ENCODE measurements at places on chromosomes 13 and 19.

- DNase-seq, result no peak
These were observed 24.2 kb downstream of the RANBP3 start for GRCh38 chr19:5953680-5954213.

- no peak for DNase-seq
These were observed 25.1 kb downstream of the TINCR start for GRCh38 chr19:5542665-5543064.

GRCh38 chr13:39326469-39327171, 276.4 kb downstream of the LHFPL6 start:
- DNase-seq, result no peak

DNA sequence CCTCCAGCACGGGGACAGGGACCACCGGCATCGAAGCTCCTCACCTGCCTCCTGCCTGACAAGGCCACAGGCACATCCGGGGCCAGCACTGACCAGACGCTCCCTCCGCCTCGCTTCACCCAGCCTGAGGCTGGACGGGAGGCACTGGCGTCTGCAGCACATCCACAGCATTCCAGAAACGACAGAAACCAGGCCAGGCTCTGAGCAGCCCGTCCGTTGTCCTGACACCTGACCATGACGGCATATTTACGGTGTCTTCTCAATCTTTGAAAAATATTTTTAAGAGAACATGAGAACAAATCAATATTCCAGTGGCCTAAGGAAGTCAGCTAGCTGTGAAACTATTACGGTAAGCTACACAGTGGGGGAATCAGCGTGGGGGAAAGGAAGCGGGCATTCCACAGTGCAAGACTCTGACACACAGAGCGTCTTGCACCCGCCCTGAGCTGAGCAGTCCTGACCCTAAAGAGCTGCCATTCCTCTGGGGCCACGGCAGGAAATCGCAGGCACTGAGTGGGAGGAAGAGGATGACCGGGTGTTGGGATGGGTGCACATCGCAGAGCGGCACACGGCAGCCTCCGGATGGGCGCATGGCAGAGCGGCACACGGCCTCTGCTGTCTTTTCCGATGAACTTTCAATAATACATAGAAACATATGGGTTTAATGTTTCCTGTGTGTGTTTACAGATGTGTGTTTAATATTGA, 26.8 kb downstream of the RASA3 start:
- no peak for DNase-seq

DNA sequence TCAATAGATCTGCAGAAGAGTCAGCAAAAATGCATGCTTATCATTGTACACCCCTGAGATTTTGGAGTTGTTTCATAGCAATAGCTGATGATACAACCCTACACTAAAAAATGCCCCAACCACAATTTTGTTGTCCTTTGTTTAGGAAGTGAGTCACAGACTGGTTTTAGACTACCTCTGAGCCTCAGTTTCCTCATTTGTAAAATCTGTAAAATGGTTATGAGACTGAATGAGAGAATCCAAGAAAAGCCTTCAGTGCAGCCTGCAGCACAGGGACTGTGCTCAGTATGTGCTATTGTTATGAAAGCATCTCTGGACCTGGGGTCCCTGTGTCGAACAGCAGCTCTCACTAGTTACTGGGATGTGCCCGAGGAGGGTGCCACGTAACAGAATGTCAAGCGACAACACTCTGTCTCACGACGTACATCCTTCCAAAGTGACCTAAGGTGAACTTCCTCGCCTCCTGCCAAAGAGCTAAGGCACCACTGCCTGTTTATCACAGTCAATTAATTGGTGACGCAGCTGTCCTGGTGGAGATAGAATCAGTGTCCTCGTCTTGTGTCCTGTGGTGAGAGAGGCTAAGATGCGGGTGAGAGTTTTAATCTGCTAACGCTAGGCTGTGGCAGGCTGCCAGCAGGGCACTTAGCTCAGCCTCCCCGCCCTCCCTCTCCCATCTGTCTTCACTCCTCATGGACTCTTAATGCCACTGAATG, 18.1 kb downstream of the DHRS12 start:
- DNase-seq, result peak; percentile 6

GRCh38 chr13:75365724-75366173, 116.2 kb downstream of the TBC1D4 start:
- DNase-seq, result no peak

DNA sequence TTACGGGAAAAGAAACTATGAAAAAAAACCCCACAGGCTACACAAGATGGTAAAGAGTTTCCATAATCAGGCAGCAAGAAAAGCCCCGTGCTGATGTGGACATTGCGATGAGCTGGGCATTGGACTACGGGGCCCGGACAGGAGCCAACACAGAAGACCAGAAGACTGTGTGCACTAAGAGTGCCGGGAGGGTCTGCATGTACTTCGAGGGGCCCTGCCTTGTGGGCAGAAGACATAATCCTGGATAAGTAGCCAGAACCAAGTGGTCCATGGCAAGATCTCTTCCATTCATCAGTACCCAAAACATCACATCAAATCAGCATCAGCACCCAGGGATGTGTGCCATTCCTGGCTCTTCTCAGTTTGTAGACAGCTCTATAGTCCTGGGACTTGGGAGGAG, 317.8 kb downstream of the FGF9 start:
- no peak for DNase-seq

DNA sequence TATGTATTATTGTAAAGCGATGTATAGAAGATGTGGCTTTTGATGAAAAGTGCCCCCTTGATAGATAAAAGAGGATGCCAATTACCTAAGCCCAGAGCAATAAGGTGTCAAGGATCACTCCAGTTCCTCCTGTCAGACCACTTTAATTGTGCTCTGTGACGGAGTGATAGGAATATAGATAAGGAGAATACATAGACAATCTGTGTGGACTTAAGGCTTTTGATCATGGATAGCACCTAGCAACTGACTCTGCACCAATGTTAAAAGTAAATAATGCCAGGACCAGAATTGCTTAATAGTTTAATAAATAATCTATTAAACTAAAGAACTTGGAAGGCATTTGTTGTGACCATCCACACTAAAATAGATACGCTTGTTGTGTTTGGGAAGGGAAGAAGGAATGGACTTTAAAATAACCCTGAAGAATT, 390.7 kb upstream of the ARGLU1 start:
- DNase-seq, result no peak

- no peak for DNase-seq
These were observed 25.4 kb downstream of the MAP2K2 start for GRCh38 chr19:4098493-4098892.

GRCh38 chr13:73820688-73821087, 313.5 kb downstream of the KLF12 start:
- DNase-seq, result no peak

DNA sequence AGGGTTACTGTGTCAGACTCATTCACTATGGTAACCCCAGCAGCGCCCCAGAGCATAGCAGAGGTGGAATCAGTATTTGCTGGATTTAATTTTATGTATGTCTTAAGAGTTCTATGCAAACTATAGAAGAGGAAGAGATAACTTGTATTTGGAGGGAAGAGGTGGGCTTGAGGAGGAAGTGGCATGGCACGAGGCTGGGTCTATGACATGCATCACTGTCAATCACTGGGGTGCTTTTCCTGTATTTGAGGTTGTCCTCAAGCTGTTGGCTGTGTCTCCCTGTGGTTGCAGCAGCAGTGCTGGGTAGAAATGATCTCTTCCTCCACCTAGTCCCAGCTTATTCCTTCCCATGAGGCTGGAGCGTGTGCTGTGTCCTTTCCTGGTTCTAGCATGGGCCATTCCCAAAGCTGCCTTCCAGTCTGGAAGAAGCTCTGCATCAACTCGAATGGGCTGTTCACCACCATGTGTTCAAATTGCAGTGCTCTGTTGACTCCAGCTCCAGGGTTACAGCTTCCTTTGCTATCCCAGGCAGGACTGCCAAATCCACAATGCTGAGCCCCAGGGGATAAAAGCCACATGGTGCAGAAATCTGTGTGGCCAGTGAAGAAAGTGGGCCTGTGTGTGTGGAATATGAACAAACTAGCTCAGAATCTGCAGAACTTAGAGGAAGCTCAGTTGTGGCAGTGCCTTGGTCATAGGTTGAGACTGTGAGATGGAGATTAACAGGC, 73.1 kb upstream of the MTIF3 start:
- DNase-seq, result no peak

DNA sequence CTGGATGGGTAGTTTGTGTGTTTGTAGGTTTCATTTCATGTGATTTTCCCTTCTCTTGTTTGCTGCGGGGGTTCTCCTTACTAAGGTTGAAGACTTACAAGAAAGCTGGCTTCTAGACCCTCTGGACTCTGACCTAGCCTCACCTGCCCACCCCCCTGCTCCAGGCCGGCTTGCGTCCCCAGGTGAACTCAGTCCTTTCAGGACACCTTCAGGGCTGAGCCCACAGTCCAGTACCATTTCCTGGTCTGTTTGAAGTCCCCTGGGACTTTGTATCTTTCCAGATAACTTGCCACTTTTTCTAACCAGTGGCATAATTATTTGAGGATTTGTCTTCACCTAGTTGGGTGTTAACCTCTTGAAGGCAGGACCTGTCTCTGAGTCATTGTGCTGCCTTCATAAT, 51.3 kb upstream of the MCF2L start:
- DNase-seq, result no peak

DNA sequence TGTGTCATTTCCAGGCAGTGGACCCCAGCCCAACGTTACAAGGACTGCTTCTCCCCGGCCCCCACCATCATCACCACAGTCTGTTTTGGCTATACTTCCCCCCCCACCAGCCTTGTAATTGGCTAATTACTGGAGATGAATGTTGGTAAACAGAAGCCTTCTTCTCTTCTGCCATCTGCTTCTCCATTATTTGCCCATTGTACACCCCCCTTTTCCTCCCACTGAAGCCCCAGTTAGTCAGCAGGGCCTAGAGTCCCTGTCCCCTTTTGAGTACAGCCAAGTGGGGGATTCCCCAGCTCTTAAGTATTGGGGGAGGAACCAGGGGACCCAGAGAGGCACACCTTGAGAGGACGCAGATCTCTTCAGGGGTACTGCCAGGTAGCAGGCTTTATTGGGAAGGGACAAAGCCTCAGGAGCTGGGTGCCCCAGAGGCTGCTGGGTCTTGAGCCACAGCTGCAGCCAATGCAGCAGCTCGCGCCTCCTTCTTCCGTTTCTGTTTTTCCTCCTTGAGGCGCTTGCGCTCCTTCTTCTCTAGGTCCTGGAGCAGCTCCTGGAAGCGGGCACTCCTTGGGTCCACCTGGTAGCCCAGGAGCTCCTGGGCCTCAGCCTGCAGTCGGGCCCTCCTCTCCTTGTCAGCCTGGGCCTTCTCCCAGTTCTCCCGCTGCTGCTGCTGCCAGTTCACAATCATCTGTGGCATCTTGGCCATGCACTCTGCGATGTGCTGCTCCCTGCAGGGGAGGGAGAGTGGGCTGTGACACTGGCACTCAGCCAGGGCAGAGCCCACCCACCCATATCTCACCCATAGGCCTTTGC, 3.0 kb downstream of the GADD45GIP1 start:
- no peak for DNase-seq

GRCh38 chr13:51478418-51479198, 25.8 kb upstream of the INTS6 start:
- DNase-seq, result no peak

DNA sequence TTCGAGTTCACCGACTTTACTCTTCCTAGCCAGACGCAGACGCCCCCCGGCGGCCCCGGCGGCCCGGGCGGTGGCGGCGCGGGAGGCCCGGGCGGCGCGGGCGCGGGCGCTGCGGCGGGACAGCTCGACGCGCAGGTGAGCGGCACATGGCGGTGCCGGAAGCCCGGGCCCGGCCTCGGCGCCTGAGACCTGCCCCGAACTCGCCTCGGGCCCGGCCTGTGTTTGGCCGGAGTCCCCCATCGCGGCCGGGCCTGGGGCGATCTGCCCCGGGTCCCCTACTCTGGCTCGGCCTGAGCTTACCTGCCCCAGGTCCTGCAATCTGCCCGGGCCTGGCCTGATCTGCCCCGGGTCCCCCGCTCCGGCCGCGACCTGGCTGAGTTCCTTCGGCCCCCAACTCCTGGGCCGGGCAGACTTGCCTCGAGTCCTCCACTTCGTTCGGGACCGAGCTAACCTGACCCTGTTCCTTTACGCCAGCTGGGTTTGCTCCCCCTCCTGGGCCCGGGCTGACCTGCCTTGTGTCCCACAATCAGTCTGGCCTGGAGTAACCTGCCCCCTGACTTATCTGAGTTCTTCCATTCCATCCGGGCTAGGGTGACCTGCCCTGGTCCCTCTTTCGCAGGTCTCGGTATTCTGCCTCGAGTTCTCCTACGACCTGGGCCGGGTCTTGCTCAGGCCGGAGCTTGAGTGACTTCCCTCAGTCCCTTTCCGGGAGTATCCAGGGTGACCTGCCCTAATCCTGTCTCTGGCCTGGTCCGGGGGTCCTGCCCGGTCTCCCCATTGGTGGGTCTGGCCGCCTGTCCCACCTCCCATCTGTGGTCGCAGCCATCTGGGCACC, 764 bp downstream of the UPF1 start:
- DNase-seq, result no peak

Measured in NCI-H774 (cell line).